ENCODE measurements at places on chromosomes 5 and 9.

DNA sequence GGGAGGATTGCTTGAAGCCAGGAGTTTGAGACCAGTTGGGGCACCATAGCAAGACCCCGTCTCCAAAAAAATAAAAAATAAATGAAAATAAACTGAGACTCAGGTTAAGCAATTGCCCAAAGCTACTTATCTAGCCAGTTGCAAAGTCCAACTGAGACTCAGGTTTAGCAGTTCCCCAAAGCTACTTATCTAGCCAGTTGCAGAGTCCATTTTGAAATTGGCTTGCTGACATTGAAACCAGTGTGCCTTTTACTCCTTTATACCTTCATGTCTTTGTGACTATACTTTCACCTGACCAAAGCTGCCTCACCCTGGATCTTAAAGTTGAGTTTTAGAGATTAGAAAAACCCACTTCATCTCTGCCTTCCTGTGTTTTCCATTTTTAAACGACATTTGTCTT is 66.5 kb downstream of the GALNT10 start:
- DNase-seq, result no peak

- no peak for DNase-seq
Measured at GRCh38 chr5:44660251-44660650, 148.5 kb upstream of the MRPS30 start.

GRCh38 chr9:36623280-36623679 is 50.6 kb downstream of the MELK start:
- no peak for DNase-seq

GRCh38 chr5:113213551-113214425 is 221.0 kb downstream of the TSSK1B start:
- DNase-seq, result peak; percentile 15

GRCh38 chr5:42429694-42430093 is 6.5 kb downstream of the GHR start:
- DNase-seq, result no peak

DNA sequence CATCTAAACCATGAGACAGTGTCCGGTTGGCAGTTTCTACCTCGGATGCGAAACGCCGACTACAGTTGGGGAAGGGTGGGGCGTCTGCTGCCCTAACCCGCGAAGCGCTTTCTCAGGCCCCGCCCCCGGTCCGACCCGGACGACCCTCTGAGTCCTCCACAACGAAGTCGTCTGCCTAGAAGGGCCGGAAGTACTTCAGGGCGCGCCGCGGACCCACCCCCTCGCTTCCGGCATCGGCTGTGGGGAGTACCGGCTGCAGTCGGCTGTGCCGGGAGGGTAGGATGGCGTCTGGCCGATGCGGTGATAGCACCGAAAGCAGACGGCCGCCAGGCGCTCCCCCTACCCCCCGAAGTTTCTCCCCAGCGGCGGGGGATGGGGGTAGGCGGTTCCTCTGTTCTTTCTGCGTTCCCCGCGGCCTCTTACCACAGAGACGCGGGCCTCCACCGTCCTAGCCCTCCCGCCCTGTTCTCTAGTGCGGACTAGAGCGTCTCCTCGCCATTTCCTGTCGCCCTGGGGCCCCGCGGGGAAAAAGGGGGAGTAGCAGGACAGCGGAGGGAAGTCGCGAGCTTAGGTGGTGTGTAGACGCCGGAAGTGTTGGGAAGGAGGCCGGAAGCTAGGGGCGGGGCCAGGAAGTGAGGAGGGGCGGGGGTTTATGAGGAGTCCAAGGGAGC is at the start of gene TRIM41:
TSS of gene TRIM41 (plus strand) at position 224 of the 671 bp plus-strand sequence. CDS start 719 bp downstream, outside the sequence.
- no peak for DNase-seq

- DNase-seq, result no peak
Measured at GRCh38 chr5:172052450-172053236, 46.2 kb upstream of the FBXW11 start.

DNA sequence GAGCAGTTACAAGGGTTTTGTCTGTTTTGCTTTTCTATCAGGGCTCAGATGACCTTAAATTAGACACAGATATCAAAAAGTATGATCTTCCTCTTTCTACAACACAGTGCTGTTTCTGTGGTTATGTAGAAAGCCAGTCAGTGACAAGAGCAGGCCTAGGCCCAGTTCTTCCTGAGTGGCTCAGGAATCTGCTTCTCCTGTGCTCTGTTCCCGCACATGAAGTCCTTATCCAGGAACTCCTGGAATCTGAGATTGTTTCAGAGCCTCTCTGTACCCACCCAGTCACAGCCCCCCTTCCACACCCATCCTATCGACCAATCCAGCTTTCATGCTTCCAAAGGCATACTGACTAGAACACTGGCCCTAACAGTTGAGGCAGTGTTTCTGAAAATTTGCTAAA is 40.4 kb upstream of the SMU1 start:
- DNase-seq, result no peak

DNA sequence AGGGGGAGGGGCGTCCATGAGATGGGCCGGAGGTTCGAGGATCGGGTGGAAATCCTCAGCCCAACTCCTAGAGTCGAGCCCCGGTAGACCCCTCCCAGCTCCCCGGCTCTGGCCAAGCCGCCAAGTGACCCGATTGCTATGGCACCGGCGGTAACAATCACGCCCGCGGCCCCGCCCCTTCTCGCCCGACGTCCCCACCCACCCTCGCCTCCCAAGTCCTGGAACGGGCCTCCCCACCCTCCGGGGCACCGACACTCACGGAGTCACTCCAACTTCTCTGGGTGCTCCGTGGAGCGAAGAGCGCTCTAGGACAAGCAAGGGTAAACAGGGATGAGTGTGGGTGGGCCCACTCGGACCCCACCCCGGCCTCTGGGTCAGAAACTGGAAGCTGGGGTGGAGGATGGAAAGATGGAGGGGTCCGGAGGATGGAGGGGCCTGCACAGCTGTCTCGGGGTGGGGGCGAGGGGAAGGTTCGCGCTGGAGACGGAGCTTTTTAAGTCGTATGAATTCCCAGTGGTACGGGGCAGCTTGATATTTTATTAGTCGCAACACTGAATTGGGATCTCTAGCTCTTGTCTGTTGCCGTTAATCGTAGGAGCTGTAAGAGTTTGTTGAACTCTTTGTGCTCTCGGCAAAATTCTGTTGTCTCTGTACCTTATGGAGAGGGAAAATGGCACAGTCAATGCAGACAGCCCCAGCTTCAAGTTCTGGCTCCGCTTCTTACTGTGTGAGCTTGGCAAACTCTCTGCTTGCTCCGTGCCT is at the start of gene SPACA9:
TSS of gene SPACA9 (plus strand) at position 204 of the 762 bp plus-strand sequence. CDS start 5,050 bp downstream, outside the sequence.
- peak; percentile 45 for DNase-seq

- DNase-seq, result no peak
Measured at GRCh38 chr9:117625154-117625553, 79.0 kb upstream of the TLR4 start.

DNA sequence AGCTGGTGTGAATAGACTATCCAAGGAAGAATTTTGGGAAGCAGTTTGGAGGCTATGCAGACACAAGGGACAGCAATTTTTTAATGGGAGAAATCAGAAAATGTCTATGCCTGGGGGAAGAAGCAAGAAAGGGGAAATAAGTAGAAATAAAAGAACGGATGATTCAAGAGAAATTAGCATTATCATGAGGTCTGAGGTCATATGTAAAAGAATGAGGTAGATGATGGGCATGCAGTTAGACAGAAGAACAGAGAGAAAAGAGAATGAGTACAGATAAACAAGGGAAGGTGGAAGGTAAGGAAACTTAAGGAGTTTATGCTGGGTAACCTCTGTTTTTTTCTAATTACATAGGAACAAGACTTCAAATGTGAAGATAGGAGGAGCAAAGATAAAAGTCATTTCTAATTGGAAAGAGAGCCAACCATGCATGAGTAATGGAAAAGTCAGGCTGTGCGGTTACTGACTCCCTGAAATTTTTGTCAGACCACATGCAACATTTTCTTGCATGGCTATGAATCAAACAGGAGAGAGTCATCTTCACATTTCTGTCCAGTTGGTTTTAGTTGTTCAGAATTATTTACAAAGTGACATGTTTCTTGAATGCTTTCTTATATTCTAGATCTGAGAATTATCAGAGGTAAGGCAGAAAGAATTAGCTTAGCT is 101.0 kb upstream of the PIK3R1 start:
- DNase-seq, result no peak

DNA sequence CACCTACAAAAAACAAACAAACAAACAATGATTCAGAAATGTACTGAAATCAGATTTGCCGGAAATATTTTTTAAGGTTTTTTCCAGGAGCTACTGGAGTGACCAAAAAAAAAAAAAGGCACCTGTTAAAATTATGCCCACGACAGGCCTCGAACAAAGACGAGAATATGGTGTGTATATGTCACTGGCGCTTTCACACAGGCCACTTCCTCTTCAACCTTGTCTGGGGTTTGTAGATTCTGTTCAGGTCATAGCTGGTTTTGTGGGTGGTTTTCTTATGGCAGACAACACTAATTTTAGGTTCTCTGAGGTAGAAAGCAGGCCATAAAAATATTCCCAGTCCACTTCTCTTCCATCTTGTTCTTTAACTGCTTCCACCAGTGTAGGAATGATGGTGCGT is 7.0 kb downstream of the NDUFB6 start:
- DNase-seq, result no peak

DNA sequence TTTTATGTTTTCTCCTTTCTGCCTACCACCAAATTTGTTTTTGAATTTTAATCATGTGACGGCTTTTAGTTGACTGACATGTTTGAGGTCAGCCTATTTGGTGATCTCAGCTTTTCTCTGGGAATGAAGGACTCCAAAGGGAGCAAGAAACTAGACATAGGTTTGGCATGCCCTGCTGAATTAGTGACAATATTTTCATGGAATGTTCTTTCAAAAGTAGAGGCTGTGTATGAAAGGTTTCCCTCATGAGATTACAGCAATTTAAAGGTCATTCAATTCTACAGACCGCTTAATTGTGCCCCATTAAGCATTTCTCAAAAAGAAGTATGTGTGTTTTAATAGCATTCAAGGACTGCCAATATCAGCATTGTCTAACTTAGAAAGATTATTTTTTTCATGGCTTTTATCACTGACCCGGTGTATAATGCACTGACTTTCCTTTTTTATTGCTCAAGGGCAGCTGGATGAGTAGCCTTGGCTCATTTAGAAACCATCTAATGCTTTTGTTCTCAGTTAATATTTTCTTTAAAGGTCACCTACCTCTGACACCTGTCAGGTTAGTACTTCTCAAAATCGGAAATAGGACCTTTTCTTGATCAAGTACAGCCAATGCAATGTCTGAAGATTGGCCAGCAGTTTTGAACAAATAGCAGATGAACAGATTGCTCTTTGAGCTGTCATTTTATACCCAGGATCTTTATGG is 8.1 kb upstream of the MLLT3 start:
- no peak for DNase-seq

DNA sequence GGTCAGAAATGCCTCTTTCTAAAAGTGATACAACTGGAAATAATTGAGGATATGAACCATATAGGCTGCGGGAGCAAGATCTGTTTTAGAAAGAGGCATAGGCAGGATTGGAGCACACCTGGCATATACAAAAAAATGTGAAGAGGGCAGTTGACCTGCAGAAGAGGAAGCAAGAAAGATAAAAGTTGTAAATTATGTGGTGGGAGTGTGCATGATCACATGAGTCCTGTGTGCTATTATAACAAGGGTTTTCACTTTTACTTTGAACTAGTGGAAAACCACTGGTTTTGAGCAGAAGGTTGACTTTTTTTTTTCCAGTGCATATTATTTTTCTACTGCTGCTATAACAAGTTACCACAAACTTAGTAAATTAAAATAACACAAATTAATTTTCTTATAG is 489.3 kb downstream of the ANXA1 start:
- DNase-seq, result no peak

DNA sequence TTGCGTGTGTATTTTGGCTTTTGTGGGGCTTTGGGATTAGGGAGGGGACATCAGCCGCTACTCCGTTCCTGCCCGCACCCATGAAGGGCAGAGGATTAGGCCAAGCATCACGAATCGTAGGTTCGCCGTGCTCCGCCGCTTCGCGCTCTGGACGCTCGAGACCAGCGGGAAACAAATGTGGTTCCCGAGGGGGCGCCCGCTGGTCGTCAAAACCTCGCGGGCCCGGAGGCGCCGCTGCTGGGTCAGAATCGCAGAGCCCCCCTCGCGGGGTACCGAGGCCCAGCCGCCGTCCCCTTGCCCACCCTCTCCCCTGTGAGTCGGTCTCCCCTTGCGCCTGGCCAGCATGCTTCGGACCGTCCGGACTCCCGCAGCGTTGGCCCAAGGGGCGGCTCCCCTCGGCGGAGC is 2.3 kb upstream of the PAX5 start:
- no peak for DNase-seq

DNA sequence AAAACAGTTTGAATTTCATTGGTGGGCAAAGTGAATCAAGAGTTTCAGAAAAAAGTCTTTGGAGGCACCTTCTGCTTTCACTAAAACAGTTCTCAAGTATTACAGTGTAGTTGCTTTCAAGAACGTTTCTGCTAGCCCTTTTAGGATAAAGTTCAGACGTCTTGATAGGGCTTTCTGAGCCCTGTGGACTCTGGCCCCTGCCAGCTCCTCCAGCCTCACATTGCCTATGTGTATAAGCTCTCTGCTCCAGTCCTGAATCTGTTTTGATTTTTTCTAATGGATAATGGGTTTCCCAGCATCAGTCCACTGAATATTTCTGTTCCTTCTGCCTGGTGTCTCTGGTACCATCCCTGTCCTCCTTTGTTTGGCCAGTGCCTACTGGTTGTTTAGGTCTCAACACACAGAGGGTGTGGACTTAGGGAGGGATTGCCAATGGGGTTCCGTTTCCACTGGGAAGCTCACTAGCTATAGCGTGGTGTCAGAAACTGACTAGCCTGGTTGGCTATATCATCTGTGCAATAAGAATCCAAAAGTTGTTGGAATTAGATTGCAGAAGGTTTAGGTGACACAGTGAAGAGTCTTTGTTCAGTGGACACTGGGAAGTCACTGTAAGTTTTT is 26.4 kb downstream of the ARHGAP26 start:
- DNase-seq, result no peak

GRCh38 chr5:127785098-127785927 is 82.1 kb downstream of the CCDC192 start:
- DNase-seq, result no peak

DNA sequence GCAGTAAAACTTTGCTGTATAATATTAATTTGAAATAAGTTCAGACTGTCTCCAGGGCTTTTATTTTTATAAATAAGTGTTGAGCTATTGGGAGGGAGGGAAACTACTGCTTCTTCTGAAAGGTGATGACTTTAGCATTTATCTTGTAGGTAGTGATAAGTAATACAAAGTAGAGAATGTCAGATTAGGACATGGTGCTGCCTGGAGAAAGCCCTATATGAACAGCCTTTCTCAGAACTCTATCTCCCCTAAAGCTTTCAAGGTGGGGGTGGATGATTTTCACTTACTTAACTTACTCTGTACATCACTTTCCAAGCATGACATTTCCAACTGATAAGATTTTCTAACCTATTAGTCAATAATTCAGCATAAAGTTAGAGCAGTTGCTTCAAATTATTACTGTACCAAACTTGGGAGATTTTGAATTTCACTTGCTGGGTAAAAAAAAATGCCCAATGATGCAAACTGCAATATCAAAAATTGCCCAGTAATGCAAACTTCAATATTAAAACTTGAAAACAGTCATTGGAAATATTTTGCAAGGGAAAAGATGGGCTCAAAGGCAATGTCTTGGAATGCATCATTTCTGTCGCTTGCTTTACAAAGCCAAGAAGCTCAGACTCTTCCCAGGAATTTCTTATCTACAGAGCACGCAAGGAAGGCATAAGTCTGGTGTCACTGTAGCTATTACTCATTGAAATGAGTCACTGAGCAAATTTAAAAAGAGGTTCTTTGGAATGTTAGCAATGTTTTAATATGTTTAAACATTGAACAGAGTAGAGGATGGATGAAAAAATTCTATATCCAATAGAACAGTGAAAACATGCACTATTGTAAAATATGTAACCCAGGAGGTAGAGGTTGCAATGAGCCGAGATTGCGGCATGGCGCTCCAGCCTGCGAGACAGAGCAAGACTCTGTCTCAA is 569.5 kb downstream of the PSAT1 start:
- no peak for DNase-seq

All from substantia nigra (tissue), 51 donors.